ENCODE measurements at places on chromosomes 7 and 10.

- DNase-seq = no peak
Measured at GRCh38 chr10:128549101-128549608, 422.9 kb upstream of the MKI67 start.

DNA sequence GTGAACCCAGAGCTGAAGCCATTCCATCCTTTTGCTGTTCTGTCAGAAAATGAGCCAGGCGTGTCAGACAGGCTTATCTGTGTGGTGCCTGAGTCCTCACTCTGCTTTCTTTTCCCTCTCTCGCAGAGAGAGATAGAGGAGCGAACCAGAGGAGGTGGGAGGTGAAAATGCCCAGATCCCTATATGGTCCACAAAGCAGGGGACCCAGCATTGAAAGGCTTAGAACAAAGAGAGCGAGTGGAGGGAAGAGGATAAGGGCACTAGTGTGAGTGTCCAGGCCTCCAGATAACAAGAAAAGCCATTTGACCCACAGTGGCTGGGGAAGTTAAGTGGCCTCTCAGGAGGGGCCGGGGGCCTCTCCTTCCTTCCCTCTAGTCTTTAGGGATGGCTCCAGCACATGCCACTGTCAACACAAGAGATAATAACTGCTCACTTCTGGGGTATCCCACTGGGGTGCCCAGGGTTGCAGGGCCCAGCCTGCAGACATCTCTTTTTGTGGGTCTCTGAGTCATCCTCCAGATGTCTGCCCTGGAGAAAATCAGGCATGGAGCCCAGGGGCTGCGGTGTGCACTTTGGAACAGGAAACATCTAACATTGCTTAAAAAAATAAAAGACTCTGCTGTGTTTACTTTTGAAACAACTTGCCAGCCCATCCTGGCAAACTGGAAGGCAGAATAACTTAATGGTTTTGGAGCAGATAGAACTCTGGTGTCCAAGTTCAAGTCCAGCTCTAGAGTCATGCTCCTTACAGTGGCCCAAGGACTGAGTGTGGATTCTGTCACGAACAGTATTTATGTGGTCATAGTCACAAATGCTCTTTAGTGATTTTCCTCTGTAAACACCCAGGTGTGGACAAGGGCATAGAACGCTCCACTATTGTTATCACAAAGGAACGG, 189.5 kb downstream of the CXCL12 start:
- peak; percentile 87 for DNase-seq

DNA sequence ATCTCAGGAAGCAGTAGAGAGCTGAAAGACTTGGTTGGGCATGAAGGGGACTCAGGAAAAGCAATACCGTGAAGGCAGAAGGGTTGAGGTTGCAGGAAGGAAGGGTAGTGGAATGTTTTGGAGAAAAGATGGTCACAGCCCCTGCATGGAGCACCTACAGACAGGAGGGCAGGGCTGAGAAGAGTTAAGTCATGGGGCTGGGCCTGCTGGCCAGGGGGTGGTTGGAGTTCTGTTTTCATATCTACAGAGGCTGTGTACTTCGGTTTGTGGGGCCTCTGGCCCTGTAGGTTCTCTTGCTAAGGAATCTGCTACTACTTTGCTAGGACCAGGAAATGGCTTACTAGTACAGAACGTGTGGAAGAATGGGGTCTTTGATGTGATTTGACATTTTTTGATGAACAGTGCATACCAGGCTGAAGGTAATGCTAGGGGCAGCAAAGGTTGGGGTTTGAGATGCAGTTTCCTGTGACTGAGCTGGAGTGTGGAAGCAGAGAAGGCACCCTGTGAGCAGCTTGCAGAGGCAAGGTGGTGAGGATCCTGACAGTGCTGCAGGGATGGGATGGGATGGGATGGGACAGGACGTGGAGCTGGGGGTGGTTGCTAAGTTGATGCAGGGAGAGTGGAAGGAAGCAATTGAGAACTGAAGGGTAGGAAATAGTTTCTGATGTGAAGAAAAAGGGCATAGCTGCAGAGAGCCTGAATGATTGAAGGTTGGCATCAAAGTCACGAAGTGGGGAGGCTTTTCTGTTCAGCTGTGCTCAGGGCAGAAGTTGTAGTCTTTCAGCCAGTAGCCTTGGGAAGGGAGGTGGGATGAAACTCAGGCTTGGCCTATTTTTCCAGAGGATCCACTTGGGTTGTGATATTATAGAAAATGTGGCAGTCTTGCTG, 7.8 kb downstream of the RPS24 start:
- no peak for DNase-seq

DNA sequence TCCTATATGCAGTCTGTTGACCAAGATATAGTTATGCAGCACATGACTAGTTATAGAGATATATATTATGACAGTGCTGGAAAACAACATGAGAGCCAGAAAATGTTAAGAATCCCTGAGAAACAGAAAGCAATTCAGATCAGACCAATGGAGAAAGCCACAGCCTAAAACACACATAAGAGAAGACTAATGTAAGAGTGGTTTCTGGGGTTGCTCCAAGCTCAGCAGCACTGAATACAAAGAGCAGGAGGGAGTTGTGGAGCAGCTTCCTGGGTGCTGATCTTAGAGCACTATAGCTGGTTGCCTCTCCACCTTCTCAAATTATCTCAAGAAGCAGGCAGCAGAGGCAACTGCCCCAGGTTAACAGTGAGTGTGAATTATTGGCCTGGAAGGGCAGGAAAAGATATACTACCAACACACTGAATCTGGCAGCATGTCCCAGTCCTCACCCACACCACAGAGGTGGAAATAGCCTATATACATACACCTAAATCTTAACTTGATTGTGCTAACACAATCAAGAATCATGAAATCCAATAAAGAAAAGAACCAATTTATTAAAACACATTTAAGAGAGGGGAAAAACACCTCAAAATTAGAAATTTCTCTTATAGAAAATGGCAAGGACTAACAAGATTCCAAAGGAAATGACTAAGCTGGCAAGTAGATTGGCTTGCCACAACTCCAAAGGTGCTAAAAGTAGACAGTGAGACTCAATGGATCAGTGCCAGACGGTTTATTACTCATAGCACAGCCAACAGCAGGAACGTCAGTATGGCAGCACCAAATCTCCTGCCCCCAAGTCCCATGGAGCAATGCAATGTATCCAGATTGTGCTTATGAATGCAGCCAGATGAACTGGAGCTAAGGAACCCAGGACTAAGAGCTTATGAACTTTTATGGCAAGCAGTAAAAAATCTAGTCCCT, 5.1 kb downstream of the PTTG1IP2 start:
- no peak for DNase-seq

DNA sequence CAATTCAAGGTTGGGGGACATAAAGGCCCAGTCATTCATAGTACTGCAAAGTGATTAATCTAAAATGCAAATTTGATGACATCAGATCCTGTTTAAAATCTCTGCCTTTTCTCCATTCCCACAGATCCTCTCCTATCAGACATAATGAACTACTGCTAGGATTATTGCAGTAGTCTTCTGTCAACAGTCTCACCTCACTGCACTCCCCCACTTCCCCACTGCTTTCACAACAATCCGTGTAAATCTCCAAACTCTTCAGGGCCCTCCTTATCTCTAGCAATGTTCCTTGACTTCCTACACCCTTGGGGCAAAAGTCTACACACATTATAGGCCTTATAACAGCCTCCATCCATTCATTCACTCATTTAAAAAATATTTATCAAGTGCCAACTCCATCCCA, 112.4 kb downstream of the KBTBD2 start:
- no peak for DNase-seq

DNA sequence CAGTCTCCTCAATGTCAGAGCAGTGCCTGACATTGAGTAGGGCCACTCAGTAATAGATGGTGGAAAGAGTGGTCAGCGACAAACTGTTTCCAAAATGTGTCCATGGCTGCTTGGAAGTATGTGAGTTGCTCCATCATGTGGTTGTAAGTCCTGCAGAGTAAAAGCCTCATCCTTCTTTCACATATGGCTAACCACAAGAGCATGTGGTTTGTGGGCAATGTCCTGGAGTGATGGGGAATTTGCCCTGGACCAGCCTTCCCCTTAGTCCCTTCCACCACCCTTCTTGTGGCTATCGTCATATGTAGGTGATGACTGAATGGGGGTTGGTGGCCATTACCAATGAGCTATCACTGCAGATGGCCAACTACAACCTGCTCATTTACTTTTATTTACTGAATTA, 33.0 kb upstream of the PLXNA4 start:
- DNase-seq = no peak

DNA sequence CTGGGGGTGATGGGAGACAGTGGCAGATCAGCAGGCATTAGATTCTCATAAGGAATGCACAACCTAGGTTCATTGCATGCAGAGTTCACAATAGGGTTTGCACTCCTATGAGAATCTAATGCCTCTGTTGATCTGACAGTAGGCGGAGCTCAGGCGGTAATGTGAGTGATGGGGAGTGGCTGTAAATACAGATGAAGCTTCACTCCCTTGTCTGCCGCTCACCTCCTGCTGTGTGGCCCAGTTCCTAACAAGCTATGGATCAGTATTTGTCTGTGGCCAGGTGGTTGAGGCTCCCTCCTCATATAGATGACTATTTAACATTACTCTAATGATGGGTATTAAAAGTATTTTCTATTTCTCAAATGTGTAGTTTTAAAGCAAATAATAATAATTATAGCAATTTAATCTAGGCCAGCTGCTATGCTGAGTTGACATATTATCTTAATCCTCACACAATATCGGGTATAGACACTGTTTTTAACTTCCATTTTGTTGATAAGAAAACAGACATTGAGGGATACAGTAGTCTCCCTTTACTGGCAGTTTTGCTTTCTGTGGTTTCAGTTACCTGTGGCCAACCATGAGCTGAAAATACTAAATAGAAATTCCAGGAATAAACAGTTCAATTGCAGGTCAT, 39.9 kb downstream of the KIF20B start:
- no peak for DNase-seq

DNA sequence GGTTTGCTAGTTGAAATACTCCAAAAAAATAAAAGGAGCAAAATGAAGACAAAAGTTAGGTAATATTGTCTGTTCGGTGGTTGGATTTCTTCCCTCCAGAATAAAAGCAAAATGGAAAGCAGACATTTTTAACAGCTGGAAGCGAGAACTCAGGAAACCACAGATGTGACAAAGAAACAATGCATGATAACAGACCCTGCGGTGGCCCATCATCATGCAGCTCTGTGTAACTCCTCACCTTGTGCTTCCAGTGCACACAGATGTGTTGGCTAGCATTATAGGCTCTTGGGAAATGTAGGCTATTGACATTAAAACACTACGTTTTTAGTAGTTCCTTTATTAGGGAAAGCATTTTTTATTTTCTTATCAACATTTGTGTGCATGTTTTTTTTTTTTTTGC, 53.9 kb upstream of the ARL4A start:
- DNase-seq = no peak

DNA sequence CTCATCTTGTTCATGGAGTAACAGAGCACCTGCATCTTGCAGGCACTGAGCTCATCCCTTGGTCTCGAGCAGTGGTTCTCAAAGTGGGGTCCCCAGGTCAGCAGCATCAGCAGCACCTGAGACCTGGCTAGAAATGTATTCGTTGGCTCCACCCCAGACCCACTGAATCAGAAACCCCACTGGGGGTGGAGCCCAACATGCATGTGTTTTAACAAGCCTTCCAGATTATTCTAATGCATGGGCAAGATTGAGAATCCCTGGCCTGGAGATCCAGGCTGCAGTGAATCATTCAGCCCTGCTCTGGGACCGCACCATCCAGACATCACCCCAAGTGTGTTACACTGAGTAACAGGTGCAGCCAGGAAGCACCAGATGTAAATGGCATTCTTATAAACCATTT, 85.1 kb upstream of the PPIF start:
- DNase-seq = no peak

DNA sequence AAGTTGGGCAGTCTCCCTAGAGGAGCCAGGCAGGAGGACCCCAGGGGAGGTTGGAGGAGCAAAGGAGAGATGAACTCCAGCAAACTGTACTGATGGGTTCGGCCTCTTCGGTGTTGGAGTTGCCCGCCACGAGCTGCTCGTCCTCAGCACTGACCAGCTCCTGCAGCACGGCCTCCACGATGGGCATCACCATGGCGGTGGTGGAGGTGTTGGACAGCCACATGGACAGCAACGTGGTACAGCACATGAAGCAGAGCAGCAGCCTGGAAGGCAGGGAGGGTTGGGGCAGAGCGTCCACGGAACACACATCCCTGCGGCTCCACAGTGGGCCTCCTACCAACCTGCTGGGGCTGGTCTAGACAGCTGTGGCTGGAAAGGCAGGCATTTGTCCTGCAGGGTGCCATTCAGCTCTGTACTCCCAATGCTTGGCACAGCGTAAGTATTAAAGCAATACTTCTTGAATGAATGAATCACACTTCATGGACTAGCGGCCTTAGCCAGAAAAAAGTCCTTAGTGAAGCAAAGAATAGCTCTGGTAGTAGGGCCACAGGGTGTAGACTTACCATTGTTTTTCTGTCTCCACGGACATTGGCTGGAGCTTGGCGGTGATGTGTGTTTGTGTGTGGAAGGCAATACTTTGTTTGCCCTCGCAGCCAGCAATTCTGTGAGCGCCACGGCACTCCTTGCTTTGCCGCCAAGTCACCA, 21.8 kb downstream of the SLC13A4 start:
- no peak for DNase-seq

DNA sequence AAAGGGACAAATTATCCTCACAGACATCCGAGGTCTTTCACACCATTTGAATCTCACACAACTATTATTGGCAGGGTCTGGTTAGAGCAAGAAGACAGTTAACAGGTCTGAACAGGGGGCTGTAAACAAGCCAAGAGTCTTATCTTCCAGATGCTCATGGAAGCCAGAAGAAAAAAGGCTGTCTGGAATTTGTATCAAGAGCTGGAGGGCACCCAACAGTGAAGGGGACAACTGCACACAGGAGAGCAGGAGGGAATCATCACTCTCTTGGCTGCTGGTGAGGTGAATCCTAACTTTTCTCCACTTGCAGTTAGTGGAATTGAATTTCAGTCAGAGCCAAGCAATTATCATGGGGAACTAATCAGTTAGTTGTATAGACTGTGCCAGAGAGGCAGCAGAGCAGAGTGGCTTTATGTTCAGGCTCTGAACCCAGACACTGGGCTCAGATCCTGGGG, 880.2 kb upstream of the AUTS2 start:
- DNase-seq = no peak

GRCh38 chr10:32417911-32418547, 27.9 kb upstream of the CCDC7 start:
- peak; percentile 90 for DNase-seq

- no peak for DNase-seq
Measured at GRCh38 chr10:26438534-26439341, 597 bp downstream of the APBB1IP start.

- DNase-seq = no peak
Measured at GRCh38 chr10:18100669-18101068, 39.6 kb upstream of the CACNB2 start.

- DNase-seq = no peak
Measured at GRCh38 chr7:18390535-18390907, 105.0 kb upstream of the HDAC9 start.

DNA sequence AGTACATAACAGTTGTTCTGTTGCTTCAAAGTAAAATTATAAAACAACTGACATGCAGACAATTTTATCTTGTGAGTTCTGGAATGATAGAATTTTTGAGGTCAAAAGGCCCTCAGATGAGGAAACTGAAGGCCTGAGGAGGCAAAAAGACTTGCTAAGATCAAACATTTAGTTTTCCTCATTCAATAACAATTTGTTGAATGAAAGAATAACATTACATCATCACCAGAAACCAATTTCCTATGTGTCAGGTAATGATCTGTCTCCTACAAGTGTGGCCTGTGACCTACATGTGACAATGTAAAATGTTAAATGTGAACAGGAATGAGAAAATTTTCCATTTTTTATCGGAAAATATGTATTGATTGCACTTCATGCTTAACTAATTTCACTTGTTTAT, 16.6 kb upstream of the ASB4 start:
- DNase-seq = no peak
